CD8-positive, alpha-beta T cell (primary cell): ENCODE measurements at places on chromosomes 3 and 15.

- DNase-seq, result no peak
These were observed 83.5 kb downstream of the AQP9 start for GRCh38 chr15:58221591-58222241.

DNA sequence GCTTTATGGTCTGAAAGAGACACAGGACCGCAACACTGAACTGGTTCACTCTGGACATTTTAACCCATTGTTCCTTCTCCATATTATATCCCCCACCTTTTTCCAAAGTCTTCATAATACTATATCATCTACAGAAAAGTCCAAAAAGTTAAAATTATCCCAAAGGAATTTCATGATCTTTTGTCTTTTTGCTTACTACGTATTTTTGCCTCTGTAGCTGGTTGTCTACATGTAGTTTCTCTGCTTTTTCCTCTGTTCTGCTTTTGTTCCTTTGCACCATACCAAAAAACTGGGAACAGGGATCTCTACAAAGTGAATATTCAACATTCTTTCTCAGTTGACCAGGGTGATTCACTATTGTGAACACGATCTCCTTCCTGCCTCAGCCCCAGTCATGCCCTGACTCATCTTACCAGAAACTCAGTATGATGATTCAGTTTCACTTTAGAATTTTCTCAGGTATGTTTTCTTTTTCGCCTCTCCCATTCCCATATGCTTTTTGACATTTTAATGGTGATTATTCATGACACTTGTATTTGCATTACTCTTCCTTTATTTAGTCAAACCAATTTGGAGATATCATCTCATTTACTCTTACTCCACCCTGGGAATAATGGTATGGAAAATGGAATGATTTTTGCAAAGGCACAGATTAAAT is 14.5 kb downstream of the EMC4 start:
- no peak for DNase-seq

GRCh38 chr3:170002231-170002630 is 35.6 kb upstream of the GPR160 start:
- DNase-seq, result no peak

DNA sequence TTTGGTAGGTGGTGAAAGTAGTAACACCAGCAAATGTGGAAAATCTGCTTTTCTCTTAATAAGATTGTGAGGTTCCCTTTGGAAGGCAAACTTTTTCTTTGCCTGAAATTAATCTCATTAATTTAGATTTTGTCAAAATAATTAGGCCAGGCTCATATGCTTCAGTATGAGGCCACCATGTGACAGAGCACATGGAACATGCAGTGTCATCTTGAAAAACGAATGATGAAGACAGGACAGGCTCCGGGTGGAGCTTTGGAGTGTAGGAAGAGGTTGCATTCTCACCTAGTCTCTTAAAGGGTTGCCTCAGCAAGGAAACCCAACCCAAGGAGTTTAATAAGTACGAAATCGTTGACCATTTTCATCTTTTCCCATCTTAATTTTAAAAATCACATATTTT is 18.6 kb upstream of the LZTFL1 start:
- DNase-seq, result no peak

DNA sequence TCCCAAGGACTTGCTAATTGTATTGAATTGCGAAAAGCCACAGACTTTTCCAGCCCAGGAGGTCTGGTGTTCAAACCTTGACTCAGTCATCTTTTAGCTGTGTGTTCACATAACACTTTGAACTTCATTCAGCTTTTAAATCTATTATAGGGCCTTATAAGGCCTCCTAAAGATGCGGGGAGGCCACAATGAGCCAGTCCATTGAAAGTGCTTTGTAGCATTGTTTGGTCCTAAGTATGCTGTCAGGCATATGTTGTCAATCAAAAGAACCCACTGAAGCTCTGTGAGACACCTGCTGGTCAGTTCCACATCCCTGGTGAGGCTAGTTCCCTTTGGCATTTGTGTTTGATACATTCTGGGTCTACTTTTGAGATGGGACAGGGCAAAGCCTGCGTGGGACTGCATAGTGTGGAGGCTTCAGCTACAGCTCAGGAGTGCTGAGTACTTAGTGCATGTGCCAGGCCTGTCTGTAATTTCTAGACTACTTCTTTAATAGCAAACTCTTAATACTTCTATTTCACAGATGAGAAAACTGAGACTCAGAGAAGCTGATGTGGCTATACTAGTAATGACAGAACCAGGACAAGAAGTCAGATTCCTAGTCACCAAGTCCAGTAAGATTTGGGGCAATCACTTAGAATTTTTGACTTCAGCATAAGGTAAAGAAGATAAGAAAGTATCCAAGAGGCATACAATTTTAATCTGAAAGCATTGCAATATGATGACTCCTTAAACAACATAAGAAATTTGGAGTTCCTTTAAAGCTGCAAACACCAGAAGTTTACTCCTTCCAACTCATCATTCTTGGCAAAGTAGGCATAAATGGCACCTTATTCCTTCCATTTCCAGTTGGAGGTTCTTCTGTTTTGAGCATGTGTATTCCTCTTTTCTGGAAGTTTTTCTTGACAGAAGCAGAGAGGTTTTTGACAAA is 213.0 kb downstream of the PDCD6IP start:
- DNase-seq, result no peak

DNA sequence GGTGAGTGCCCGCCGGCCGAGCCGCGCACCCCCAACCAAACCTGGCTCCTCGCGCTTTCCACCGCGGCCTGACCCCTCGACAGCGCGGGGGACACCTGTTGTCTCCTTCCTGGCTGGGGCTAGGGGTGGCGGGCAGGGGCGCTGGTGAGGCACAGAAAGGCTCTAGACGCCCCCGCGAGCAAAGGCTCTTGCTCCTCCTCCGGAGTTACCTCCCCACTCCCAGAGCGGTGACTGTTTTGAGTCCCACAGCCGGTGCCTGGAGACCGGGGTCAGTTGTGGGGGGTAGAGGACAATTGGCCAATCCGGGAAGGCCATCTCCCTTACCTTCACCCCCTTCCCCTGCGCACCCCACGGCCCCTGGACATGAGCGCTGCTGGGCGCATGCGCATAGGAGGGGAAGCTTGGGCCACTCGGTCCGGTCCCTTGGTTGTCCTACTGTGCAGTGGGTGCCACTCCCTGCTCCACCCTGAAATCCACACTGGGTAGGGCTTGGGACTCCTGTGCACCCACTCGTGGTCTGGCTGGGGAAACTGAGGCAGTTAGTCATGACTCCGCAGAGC is 554 bp downstream of the CHST13 start:
- DNase-seq, result no peak

- DNase-seq, result no peak
These were observed 72.4 kb downstream of the SENP2 start for GRCh38 chr3:185658504-185658912.

- DNase-seq, result no peak
These were observed 40.4 kb downstream of the CCR3 start for GRCh38 chr3:46282696-46283095.

DNA sequence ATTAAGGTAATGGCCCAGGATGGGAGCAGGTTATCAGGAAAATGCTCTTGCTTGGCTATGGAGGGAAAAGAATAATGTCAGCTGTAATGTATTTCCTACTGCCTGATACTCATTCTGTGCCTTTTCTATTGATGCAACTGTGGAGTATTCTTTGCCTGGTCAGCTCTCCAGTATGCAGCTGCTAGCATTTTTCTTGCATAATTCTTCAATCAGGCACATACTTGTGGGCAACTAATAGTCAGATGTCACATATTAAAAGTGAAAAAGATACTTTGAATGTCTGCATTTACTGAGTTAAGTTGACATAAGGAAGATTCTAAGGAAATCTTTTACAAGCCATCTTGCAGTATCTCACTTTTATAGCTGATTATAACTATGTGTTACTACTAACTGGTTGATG is 29.5 kb downstream of the CD80 start:
- DNase-seq, result no peak

- DNase-seq, result no peak
These were observed 24.6 kb upstream of the GRIP2 start for GRCh38 chr3:14564741-14565140.

- no peak for DNase-seq
These were observed 254.3 kb upstream of the ICE2 start for GRCh38 chr15:60733196-60733595.

DNA sequence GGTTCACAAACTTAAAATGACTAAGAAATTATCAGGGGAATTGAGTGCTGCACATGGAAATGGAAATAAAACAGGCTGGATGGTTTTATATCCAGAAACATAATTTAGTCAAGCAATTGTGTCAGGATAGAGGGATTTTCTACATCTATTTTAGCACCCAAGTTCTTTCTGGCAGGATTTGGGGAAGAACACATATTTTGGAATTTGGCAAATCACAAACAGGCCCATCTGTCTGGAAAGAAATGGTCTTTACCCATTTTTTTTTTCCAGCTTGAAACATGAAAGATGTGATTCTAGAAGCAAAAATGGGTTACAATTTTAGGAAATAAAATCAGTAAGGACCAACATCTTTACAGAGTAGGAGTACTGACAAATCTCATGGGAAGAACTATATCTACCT is 14.4 kb upstream of the UNC13C start:
- no peak for DNase-seq

- DNase-seq, result no peak
These were observed 61.9 kb downstream of the CGGBP1 start for GRCh38 chr3:87996882-87997281.

DNA sequence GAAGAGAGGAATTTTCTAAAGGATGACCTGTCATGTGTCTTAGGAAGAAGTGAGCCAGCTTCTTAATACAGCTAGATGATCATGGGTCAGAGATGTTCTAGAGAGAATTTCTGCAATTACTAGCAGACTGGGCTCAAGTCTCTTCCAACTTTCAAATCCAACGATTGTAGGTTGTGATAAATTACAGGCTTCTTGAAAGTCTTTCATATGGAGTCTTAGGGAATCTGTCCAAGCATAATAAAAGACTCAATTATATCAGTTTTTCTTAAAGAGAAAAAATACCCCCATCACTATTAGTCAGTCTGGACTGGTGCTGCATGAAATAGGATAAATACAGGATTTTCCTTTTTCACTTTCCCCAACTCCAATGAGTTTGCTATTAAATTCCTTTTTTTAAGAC is 59.1 kb downstream of the DRD3 start:
- no peak for DNase-seq

DNA sequence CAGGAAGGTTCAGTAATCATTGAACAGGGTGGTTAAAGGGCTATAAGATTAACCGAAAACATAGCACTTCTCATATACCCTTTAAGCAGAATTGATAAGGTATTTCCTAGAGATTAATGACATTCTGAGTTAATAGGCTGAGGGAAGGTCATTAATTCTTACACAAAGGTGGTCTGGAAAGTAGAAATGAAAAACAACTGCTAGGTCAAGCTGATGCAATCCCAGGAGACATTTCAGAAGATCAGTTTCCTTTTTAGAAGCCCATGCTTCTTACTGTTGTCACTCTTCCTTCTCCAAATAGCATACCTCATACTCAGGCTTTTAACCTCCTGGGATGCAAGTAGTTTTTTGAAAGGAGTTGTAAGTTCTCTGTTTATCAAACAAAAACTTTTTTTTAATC is 8.8 kb downstream of the FILIP1L start:
- no peak for DNase-seq

DNA sequence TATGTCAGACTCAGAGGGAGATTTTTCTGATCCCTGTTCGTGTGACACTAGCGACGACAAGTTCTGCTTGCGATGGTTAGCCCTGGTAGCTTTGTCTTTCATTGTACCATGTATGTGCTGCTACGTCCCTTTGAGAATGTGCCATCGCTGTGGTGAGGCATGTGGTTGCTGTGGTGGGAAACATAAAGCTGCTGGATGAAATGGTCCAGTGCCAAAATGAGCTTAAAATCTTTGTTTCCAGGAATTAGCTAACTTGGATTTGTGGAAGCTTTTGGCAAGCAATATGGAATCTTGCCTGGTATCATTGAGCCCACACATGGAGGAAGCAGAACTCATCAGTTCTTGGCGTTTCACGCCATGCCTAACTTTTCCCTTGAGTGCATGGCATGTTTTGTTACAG is 98.8 kb downstream of the SPRED1 start:
- no peak for DNase-seq

DNA sequence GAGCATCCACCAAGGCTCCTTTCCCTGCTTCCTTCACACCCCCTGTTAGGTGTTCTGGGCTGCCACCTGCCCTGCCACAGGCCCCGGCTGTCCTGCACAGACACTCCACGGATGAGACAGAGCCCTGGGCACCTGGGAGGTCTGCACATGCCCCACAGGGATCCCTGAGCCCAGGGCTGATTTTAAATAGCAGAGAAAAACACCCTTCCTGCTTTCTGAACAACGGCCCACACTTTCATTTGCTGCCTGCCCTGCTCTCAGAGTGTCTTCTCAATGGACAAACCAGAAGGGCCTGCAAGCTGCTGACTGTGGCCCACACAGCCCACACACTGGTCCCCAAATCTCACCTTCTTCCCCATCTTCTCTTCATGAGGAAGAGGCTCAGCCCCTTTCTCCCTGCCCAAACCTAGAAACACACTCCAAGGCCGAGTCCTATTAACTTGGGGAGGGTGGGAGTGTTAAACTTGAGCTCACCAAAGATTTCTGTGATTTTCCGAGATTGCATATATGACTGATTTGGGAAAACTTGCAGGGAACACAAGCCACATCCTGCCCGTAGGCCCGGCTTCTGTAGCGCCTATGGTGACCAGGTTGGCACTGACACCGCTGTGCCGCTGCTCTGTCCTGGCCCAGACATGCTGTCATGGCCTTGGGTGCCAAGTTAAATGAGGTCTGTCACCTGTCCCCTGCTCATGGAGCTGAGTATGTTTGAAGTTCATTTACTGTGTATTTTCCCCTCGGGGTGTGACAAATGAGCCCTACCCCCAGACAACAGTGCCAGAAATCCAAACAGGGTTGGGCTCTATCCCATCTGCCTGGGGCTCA is 47.2 kb upstream of the KLF13 start:
- DNase-seq, result no peak

DNA sequence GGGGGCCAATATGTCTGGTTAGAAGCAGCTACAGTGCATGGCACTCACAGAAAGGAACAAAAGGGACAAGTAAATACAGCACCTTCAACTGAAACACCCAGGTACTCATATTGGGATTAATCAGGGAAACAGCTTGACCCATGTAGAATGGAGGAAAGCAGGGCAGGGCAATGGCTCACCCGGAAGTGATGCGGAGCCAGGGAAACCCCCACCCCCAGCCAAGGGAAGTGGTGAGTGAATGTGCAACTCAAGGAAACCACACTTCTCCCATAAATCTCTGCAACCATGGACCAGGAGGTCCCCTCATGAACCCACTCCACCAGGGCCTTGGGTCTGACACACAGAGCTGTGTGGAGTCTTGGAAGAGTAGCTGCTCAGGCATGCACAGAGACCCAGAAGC is 117.1 kb downstream of the MTHFS start:
- no peak for DNase-seq

- no peak for DNase-seq
These were observed 8.6 kb upstream of the CERS3 start for GRCh38 chr15:100537331-100537730.

- no peak for DNase-seq
These were observed 27.9 kb downstream of the EHD4 start for GRCh38 chr15:41944313-41944940.

- no peak for DNase-seq
These were observed 32.1 kb upstream of the KCNMB2 start for GRCh38 chr3:178504128-178504527.

- no peak for DNase-seq
These were observed 584 bp upstream of the LARS2 start for GRCh38 chr3:45387636-45388348.
